ENCODE measurements at places on chromosomes 6 and 20.

DNA sequence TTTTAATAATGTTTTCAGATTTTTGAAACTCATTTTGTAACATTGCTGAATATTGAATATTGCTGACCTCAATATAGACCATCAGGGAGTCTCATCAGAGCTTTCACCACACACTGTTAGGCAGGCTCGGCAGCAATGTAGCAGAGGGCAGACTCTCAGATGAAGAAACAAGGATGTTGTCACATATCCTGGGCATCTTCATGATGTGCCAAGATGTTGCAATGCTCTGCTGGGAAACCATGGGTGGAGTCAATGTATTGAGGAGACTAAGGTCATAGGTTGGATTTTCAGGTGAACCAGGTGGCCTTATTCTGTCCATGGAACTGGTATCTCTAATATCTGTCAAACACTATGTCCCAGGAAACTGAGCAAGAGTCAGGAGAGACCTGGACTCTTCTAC lies 27.3 kb downstream of the NR2E1 start:
- no peak for DNase-seq

DNA sequence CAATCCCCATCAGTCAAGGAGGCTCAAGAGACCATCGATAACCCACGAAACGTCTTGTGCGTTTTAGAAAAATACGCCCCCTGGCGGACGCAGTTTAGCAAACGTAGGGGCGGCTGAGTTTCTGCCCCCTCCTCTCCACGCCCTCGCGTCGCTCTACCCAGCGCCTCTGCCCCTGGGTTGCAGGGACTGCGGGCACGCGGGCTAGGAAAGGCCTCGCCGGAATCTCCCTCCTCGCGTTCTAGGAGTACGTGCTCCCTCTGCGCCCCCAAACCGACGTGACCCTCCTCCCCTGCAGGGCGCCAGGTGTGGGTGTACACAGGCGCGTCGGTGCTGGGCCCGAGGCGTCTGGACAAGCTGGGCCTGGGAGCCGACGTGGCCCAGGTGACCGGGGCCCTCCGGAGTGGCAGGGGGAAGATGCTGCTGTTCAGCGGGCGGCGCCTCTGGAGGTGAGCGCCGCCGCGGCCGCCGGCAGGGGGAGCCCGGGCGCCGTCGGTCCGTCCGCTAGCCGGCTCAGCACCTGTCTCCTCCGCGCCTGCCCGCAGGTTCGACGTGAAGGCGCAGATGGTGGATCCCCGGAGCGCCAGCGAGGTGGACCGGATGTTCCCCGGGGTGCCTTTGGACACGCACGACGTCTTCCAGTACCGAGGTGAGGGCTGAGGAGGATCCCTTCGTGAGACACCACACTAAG lies 5.3 kb downstream of the MMP9 start:
- no peak for DNase-seq

- DNase-seq = no peak
Observed at GRCh38 chr6:18110162-18110561, 12.3 kb downstream of the NHLRC1 start.

DNA sequence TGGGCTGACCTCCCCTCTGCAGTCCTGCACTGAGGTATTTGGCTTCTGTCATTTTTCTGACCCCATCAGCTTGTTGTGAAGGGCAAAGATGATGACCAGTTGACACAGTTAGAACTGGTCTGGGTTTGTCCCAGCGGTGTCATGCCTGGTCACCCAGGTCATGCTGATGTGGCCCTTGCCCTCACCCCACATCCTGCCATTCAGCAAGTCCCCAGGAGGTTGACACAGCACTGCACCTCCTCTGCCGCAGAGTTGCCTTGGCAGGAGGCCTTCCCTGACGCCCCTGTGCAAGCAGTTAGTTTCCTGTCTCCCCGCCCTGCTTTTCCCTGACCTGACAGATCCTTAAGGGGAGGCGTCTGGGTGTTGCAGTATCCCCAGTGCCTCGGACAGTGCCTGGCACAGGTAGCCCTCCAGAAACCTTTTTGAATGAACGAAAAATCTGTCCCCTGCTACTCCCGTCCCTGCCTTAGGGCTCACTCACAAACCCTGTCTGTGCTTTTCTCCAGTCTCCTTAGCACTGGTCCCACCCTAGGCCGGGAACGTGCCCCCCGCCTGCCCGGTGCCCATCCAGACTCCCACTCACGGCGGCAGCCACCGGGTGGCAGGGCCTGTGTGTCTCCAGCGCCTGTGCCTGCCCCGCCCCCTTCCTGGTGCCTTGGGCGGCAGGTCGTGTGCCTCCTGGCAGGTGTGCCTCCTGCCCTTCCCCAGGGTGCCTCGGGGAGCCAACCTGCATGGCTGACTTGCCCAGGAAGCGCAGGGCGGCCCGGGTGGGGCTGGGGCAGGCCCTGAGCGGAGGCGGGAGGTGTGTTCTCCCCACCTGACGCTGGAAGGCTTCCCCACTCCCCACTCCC lies 146.3 kb upstream of the RNF24 start:
- DNase-seq = no peak

GRCh38 chr20:22338140-22338708 lies 246.1 kb downstream of the FOXA2 start:
- DNase-seq = no peak

DNA sequence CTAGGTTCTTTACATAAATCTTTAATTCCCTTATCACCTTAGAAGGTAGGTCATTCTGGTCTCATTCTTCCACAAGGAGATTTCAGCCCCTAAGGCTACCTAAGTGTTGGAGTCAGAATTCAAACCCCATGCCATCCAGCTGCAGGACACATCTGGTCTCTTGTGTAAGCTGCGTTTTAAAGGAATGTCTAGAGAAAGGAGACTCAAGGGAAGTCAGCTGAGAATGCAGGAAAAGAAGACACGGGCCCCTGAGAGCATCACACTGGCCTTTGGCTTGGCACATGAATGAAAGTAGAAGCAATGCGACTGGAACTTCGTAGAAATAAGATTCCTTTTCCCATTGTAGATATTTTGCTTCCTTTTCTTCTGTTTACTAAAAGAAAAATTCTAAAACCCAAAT lies 76.7 kb upstream of the SYNJ2 start:
- DNase-seq = no peak

DNA sequence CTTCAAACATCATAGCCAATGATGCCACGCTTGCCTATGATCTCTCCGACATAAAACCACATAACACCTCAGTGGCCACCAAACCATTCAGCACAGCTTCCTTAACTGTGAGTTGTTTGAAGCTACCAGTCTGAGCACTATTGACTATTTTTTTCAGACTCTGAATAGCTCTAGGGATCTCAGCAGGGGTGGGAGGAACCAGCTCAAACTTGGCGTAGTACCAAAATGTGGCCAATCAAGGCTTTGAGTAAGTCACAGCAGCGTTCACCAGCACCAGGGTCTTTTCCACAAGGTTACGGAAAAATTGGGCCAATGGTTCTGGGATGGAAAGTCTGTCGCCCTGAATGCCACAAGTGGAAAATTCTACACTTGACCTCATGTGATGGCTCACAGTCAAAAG lies 70.6 kb downstream of the SMPDL3A start:
- DNase-seq = no peak
